IPS-NIHi11 (cell line): ENCODE measurements at places on chromosomes 7 and 10.

GRCh38 chr7:44292876-44293560, 32.4 kb downstream of the CAMK2B start:
- DNase-seq, result no peak

GRCh38 chr7:81273601-81274397, 354.9 kb upstream of the SEMA3C start:
- DNase-seq, result no peak

GRCh38 chr7:8149222-8149621, 112.7 kb downstream of the ICA1 start:
- DNase-seq, result no peak

DNA sequence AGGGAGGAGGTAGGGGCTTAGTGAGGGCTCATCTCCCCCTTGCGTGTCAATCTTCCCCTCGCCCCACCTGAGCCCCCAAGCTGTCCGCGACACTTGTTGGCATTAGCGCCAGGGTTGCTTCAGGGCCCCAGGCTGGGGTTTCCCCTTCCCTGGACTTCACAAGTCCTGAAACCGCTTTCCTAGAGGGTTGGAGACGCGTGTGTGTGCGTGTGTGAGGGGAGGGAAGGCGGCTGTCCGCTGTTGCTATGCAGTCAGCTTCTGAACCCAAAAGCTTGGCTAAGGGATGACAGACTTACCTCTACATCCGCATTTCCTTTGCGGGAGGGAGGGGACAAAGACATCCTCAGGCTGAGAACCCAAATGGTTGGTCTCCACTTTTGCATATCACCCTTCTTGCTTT, 803 bp downstream of the GOLGA7B start:
- no peak for DNase-seq
